ENCODE measurements at places on chromosomes 7 and 10.

DNA sequence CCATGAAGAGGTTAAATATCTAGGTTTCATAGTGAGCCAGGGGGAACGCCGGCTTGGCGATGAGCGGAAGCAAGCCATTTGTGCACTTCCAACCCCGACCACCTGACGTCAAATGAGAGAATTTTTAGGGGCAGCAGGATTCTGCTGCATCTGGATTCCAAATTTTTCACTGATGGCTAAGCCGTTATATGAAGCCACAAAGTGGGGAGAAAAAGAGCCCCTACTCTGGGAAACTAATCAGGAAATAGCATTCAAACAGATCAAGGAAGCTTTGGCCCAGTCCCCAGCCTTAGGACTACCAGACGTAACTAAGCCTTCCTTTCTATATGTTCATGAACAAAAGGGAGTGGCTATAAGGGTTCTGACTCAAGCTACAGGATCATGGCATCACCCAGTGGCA lies 12.9 kb upstream of the ADCK2 start:
- DNase-seq = no peak

GRCh38 chr10:131532291-131532690 lies 220.8 kb upstream of the TCERG1L start:
- no peak for DNase-seq

- no peak for DNase-seq
These were observed 204.6 kb downstream of the IMMP2L start for GRCh38 chr7:111357691-111358090.

DNA sequence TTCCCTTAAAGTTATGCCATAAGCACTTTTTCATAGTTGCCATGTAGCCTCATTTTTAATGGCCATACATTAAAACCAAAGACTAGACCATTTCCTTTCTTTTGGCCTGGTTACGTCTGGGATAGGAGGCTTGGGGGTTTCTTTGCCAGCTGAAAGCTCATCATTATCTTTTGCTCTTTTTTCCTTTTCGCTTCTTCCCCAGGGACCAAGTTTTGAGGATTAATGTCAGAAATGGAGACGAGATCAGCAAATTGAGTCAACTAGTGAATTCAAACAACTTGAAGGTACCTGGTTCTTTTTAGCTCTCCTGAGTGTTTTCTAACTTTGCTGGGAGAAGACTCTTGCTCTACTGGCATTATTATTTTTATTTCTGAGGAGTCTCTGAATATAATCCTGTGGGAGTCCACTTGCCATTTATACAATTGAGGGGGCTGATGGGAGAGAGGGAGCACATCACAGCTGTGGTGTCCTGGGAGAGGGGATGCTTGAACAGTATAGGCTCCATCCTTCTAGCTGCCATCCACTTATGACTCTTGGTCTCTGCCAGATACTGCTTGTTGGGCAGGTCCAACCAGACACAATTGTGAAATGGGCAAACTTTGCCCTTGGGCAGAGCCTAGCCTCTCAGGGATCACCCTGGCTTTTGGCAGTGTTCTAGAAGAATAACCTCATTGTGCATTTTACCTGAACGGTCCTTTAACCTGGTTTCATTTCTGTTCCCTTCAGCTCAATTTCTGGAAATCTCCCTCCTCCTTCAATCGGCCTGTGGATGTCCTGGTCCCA lies 5.8 kb downstream of the CPA4 start:
- DNase-seq = no peak

DNA sequence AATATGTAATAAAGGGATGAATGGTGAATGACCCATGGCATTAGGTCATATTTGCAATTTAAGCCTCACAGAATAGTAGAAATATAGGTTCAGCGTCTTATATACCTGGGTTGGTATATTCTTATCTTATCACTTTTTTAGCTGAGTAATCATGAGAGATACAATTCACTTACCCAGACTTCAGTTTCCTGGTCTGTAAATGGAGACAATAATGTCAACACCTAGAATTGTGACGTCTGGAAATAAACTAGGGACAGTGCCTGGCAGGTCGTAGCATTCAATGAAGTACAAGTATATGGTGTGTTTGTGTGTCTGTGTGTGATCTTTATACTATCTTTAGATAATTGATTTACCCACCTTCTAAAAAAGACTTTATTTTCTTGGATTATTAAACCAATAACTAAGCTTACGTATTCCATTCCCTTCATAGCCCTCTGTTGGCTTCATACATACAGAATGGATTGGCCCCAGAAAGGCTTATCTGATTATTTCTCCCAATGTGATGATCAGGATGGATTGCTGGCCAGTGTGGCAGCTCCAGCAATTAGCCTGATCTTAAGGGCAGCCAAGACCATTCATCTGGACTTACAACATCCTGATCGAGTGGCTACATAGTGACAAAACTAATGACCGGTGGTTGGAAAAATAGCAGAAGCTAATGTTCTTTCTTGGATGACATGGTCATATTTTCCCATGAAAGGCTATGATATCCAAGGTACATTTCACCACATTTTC lies 121.2 kb upstream of the NPVF start:
- DNase-seq = no peak

DNA sequence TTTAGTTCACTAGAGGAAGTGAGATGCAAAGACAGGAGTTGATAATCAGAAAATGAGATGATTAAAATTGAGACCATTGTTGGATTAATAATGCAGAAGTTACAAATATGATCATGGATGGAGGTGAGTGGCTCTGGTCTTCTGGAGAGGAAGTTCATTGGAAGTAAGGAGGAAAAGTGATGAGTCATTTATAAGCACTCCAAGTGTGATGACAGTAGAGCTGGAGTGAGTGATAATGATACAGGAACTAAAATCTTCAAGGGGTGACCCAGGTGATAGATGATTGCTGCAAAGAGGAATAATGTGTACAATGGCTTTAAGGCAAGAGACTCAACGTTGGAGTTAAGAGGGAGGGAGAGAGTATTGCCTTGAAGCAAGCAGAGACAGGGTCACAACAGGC lies 20.7 kb downstream of the ZNF32 start:
- no peak for DNase-seq

- DNase-seq = no peak
These were observed 364.9 kb downstream of the SUGCT start for GRCh38 chr7:40499718-40500117.

- DNase-seq = no peak
These were observed 37.0 kb downstream of the WNT2 start for GRCh38 chr7:117285826-117286225.

DNA sequence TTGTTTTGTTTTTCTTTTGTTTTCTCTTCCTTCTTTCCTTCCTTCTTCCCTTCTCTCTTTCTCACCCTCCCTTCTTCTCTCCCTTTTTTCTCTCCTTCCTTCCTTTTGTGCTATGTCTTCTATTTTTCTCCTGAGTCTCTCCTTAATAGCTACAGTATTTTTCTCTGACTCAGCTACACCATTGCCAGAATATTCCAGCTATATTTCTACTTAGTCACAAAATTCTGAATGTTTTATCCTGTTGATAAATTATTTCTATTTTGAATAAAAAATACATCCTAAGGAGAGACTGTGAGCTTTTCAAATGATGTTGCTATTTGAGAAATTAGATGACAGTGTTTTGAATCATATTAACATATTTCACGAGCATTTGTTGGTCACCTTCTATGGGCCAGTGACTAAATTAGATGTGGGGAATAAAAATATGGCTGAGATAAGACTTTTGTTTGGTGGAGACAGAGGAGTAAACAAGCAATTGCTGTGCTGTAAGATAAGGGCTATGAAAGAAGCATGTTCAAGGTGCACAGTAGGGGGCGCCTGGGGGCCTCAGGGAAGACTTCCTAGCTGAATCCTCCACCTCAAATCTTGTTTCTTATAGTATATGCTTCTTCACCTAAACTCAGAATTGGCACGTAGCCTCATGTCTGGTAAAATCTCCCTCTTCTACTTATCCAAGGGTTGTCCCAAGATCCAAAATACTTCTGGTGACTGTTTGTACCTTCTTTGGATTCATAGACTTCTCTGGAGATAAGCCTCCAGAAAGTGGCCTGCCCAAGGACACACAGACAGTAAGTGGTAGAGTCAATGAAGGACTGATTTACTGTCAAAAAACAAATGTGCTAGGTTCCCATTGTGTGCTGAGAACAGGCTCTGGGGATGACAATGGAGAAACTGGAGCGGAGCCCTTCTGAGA lies 115.5 kb upstream of the CREB5 start:
- DNase-seq = peak; percentile 9
